Stimulated activated CD4-positive, alpha-beta T cell treated with anti-CD3 and anti-CD28 coated beads, TNF-alpha, amount 100 ng/mL, for 1 hour (primary cell): ENCODE measurements at places on chromosomes 4 and X.

DNA sequence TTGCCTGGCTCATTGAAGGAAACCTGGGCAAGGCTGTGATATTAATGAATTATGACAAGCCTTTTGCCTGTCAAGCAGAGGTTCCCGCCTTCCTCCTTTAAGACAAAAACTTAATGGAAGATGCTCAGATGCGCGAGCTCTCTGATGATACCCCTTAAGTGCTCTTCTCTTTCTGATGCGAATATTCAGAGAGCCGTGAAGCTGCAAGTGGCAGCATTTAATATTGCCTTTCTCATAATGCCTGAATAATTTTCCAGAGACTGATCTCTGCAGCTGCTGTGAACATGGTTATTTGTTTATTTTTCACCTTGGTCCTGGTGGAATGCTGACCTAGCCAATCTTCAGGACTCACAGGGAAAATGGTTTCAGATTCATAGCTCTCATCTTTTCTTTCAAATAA, 251.8 kb downstream of the TENM3 start:
- no peak for DNase-seq

DNA sequence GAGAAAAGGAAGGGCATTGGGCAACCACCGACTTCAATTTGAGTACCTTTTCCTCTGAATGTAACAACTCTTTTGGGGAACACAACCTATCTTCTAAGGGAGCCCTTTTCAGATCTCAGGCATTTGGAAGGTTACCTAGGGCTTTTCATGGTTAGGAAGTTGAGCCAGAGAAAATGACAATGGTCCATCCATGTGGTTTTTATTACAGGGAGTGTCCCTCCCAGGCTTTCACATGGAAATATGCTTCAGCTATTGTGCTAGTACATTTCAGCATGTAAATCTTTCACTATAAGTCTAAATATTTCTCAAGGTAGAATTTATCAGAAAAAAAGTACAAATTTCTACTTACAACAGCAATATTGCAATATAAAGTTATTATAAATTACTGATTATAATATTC, 259.8 kb downstream of the IQCM start:
- DNase-seq: no peak

GRCh38 chr4:122661176-122662160, 40.6 kb upstream of the IL21 start:
- DNase-seq: no peak

DNA sequence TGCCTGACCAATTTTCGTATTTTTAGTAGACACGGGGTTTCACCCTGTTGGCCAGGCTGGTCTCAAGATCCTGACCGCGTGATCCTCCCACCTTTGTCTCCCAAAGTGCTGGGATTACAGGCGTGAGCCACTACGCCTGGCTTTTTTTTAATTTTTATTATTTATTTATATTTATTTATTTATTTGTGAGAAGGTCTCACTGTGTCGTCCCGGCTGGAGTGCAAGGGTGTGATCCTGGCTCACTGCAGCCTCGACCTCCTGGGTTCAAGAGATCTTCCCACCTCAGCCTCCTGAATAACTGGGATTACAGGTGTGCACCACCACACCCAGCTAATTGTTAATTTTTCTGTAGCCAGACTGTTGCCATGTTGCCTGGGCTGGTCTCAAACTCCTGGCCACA, 141.1 kb downstream of the CRLF2 start:
- no peak for DNase-seq

DNA sequence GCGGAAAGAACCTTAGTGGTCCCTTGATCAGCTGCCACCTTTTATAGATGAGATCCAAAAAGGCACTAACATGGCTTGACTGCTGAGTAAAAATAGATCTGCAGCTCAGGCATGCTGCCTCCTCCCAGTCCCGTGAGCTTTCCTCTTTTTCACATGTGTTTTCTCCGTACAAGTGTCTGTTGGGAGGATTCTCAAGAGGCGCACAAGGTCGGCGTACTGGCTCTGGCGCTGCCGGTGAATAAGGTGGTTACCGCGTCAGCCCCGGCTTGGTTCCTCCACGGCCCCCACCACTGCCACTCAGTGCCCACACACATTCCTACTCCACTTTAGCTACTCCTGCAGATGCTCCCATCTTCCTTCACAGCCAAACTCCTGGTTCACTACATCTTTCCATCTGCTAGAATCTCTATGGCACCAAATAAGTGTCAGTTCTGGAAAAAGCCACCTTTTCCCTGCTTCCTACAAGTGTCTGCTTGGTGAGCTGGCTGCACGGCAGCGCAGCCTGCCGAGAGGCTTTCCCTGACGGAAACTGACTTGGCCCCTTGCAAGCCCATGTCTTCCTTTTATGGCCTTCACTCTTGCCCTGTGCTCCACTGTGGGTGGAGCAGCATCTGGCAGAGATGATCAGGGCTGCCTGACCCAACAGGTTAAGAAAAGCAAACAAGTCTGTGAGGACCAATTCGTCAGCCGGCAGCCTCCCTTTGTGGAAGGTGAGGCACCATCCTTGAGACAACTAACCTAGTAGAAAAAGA, 99.8 kb downstream of the KLHL8 start:
- DNase-seq: no peak

GRCh38 chrX:37776987-37777325, 2.9 kb upstream of the CYBB start:
- no peak for DNase-seq

DNA sequence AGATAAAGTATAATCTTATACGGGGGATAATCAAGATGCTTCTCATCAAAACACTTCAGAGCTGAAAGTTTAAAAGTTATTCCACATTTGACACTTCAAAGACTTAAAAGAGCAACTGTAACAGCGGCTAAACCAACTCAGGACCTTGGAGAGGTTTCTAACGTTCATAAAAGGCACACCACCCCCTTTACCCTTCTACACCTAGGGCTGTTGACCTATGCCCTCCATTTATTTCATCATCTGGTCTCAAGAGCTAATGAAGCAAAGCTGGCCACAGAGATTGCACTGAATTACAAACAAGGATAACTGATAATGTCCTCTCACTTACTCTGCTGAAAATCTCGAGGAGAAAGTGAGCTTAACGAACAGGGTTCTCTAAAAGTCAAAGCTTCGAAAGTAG, 1.1 kb upstream of the RPS6KA6 start:
- no peak for DNase-seq

- no peak for DNase-seq
These were observed 16.7 kb upstream of the WDR44 start for GRCh38 chrX:118329175-118329574.

DNA sequence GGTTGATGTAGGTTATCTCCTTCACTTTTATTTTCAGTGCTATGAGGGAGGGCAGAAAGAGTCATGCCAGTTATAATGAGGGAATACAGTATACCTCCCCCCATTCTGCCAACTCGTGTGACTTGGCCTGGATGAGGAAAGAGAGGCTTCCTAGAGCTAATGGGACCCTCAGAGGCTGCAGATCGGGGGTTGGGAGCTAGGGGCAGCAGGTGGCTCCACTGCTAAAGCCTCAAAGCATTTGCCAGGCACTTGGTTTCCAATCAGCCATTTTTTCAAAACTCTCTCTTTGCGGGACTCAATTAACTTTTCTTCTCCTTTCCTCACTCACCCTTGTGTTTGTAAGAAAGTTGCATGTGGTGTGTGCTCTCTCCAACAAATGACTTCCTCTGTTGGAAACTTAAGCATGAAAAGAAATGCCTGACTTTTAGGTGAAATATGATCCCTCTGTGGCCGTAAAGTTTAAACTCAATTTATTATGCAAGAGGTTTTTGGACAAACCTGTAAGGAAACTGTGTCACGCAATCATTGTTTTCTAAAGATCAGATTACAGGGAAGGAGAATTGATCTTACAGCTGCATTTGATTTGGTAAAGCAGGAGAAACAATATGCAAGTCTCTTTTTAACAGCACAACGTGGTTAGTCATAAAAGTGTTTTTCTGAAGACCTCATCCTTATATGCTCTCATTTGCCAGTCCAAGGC, 7.0 kb downstream of the SFRP2 start:
- no peak for DNase-seq

- DNase-seq: no peak
These were observed 174.7 kb upstream of the FAT1 start for GRCh38 chr4:186898367-186898766.

DNA sequence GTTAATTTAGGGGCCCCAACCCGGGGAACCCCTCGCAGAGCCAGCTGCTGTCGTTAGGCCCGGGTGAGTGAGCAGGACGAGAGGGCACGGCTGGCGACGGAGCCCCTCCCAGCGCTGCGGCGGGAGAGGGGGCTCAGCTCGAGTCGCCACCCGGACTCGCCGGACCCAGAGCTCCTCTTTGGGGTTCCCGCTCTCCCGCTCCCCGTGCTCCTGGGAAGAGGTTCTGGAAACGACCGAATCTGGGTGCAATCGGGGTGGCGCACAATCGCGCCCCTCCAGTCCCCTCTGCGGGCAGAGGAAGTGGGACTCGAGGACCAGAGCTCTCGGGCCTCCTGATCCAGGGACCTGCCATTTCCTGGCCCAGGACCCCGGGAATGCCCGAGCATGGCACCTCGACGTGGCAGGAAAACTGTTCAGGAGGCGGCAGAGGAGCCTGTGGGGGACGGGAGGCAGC, 37.3 kb upstream of the ARAF start:
- DNase-seq: no peak

- no peak for DNase-seq
These were observed 1680.7 kb downstream of the PCDH7 start for GRCh38 chr4:32400870-32401269.

DNA sequence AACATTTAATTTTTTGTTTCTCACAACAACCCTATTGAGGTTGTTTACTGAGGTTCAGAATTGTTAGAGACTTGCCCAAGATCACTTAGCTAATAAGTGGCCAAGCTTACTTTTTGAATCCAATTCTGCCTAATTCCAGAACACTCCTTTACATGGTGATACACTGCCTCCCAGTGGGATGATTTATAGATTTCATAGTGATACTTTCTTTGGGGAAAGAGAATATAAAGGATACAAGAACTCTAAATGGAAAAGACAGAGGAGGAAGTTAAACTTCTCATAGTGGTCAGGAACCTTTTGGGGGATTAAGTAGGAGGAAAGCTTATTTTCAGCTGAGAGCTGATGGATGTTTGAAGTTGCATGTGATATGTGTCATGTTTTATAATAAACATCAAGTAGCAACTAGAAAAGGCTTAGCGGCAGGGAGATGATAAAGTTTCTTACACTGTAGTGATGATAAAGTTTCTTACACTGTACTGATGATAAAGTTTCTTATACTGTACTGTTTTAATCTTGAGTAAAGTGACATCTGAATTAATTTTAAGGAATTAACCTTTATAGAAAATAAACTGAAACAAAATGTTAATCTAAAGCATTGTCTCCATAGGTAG, 15.3 kb downstream of the STAG2 start:
- DNase-seq: no peak

GRCh38 chr4:88130544-88131305, 27.7 kb downstream of the ABCG2 start:
- no peak for DNase-seq

DNA sequence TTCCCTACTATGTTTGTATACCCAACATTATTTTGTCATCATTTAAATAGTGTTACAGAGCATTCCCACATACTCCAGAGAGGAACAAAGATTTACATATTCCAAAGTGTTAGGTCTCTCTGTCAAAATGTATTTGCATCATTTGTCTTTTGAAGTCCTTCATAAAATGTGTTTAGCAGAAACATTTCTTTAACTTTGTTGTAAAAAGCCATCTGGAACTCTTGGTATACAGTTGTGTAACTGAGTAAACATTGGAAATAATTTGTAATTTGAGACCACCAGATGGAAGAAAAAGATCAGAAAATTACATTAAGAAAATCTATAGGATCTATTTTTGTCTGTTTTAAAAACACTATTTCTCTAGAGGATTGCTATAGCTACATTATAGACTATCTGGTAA, 56.6 kb upstream of the ALB start:
- no peak for DNase-seq

- DNase-seq: no peak
These were observed 326.8 kb downstream of the INPP4B start for GRCh38 chr4:142519342-142519741.

- DNase-seq: no peak
These were observed 34.3 kb downstream of the KANTR start for GRCh38 chrX:53128097-53128749.

- DNase-seq: no peak
These were observed 329.9 kb downstream of the TECRL start for GRCh38 chr4:64079316-64079715.

GRCh38 chr4:187504974-187505797, 490.4 kb upstream of the ZFP42 start:
- DNase-seq: no peak

- DNase-seq: no peak
These were observed 18.1 kb downstream of the USP38 start for GRCh38 chr4:143202824-143203223.

DNA sequence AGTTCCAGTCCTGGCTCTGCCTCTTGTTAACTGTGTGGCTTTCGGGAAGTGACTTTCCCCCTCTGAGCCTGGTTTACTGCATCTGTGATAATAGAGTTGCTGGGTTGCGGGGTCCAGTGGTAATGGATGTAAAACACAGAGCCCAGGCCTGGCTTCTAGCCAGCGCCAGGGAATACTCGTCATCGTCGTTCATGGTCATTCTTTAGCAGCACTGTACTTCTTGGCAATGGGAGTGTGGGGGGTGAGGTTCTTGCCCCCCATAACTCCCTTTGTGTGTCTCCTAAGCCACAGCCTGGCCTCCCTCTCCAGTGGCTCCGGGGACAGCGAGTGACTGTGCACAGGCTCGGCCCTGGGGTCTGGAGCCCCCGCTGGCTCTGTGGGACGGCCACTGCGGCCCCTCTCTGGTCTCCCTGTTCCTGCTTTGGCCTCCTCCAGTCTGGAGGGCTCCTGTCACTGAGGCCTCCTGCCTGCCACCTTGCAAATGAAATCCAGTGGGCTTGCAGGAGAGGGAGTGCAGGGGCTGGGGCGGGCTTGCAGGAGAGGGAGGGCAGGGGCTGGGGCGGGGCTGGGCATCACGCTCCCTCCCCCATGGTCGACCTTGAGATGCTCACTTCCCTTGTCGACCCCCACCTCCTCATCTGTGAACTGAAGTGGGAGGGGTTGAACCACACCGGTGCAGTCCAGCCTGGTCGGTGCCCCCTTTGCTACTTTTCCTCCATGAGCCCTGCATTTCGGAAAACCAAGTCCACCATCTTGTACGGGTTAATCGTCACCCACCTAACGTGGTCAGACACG, 13.2 kb downstream of the PSAPL1 start:
- no peak for DNase-seq

- DNase-seq: no peak
These were observed 97.1 kb downstream of the MGST2 start for GRCh38 chr4:139762720-139763119.

DNA sequence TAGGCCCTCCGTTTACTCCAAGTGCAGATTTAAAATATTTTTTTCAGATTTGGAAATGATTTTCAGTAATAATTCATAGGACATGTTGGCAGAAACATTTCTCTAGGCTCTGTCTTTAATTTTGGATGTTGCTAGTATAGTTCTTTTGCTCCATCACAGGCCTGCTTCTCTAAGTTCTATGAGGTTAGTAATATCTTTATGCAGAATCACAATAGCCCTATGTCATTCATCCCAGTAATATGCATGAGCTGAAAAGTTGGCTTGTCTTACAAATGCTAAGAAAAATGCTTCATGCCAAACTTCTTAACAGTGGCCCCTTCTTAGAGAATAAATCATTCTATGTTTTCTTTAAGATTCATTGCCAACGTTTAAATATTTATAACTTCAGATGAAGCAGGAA, 148.3 kb upstream of the TLL1 start:
- DNase-seq: no peak

- no peak for DNase-seq
These were observed 73.1 kb downstream of the ADGRL3 start for GRCh38 chr4:61273233-61273632.
